Coronary artery (tissue), 2 donors: ENCODE measurements at places on chromosomes 7 and 10.

DNA sequence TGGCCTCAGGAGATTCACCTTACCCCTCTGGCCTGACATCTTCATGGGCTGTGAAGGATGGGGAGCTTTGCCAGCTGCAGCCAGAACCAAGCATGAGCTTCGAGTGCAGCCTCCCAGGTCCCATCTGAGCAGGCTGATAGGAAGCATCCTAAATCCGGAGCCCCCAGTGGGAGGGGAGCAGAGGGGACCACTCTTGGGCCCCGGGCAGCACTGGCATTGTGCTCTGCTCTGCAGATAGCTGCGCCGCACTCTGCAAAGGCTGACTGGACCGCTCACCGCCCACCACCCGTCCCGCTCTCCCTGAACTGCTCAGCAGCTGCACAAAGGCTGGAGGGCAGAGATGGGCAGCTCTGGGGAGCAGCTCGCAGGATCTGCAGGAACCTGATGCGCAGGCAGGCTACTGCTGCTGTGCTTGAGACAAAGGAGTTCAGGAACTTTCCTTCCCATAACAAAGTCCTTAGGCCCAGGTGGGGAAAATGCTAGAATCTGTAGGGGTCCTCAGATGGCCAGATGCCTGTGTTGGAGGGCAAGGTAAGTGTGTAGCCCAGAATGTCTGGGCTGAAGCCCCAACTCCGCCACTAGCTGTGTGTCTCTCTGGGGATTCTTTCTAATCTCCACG is 51.8 kb downstream of the ARHGAP22 start:
- peak; percentile 61 for DNase-seq

- DNase-seq, result no peak
These were observed 106.3 kb downstream of the NT5C2 start for GRCh38 chr10:103086799-103087198.

- DNase-seq, result no peak
These were observed 64.4 kb downstream of the NPTX2 start for GRCh38 chr7:98681511-98681910.

DNA sequence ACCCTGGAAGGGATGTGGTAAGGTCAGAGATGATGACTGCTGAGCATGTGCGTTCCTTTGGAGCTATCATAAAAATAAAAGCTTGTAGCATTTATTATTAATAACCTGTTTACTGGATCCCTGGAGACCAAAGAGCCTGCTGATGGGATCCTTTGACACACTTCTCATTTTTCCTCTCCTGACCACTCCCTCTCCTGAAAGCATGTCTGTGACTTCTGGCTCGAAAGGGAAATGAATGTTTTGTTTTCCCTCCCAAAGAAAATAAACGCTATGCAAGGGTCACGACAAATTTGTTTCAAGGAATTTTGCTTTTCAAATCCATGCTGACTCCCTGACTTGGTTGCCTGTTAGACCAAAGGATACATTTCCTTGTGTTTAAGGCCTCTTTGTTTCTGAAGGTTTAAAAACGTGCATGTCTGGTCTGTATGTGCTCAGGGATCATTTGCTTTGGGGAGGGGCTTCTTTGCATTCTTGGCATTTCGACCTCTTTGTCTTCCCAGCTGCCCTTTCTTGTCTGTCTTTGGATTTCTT is 185.1 kb upstream of the AGK start:
- no peak for DNase-seq

GRCh38 chr7:11709196-11709595 is 122.8 kb downstream of the THSD7A start:
- DNase-seq, result no peak

GRCh38 chr10:22379059-22379458 is 33.8 kb downstream of the SPAG6 start:
- DNase-seq, result no peak

- no peak for DNase-seq
These were observed 545.5 kb downstream of the TCERG1L start for GRCh38 chr10:130766071-130766470.

DNA sequence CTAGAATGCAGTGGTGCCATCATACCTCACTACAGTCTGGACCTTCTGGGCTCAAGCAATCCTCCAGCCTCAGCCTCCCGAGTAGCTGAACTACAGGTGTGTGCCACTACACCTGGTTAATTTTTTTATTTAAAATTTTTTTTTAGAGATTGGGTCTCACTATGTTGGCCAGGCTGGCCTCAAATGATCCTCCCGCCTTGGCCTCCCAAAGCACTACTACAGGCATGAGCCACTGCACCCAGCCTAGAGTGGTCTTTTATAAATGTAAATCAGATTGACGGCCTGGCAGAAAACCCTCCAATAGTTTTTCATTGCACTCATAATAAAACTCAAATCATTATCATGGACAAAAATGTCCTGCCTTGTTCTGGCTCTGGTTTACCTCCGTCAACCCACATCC is 201.7 kb upstream of the PLXNA4 start:
- DNase-seq, result no peak

DNA sequence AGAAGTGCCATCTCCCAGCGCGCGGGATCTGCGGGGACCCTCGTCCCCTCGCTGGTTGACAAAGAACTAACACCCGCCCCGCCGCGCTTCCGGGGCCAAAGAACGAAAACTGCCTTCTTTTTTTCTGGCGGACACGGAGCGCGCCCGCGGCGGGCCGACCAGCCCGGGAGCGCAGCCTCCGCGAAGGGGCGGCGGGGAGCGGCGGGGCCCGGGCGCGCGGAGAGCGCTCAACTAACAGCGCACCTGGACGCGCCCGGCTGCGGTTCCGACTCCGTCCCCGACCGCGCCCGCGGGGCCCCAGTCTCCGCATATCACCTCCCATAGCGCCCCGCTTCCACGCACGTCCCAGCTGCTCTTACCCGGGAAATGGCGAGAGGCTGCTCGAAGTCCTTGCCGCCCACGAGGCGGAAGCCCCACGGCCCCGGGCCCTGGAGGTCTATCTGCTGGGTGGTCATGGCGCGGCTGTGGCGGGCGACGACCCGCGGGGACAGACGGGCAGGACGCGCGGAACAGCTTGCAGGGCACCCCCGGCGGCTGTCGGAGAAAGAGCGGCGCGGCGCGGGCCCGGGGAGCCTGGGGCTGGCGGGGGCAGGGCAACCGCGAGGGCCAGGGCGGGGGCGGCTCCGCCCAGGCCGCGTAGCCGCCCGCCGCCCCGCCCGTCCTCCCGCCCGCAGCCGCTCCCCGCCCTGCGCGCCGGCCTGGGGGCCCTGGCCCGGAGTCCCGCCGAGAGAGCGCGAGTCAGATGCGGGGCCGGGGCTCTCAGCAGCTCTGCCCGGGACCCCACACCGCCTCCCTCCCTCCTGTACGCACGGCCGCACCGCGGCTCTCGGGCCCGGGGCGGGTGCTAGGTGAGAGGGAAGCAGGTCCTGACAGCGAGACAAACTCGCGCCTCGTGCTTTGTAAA is at the start of gene PDLIM1:
PDLIM1 (minus strand) TSS at position 543 of the 904 bp plus-strand sequence; CDS start at position 455, 88 bp downstream.
- peak; percentile 87 for DNase-seq

GRCh38 chr7:26397796-26398426 is 106.2 kb downstream of the SNX10 start:
- no peak for DNase-seq

- no peak for DNase-seq
These were observed 39.7 kb downstream of the RNF32 start for GRCh38 chr7:156680281-156680680.
